ENCODE measurements at places on chromosomes 13 and 19.
A peak's percentile ranks its signal among the peaks of the same experiment; 100 is the strongest.

DNA sequence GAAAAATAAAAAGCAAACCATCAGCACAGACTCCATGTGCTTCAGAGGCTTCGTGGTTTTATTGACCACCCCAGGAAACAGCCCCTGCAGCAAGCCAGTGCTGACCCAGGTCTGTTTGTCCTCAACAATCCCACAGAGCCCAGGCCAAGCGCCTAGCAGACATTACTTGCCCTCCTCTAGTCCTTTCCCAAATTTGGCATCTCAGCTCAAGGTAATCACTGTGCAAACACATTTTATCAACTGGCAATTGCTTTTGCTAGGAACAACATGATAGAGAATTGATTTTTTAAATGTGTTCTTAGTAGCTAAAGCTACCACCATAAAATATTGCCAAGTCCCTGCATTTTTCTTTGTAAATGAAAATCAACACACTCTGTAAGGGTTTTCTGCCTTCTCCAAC, 121.8 kb downstream of the STOML3 start:
- DNase-seq, result no peak

GRCh38 chr13:98267080-98267912, 90.2 kb upstream of the RNF113B start:
- DNase-seq, result no peak

DNA sequence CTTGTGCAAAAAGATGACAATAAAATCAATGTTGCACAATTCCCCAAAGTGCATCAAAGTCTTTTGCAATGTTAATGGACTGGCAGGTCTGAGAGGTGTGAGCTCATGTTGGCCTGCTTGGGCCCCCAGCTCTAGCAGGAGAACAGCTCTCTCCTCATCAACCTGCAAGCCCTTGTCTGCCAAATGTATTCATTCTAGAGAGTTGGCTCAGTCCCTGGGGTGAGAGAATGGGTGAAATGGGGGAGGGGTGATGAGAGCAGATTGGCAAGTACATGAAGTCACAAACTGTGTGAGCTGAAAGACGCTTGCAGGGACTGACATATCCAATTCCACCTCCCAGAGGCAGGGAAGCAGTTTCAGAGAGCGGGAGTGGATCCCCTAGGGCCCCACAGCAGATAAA, 465.1 kb upstream of the ZNF507 start:
- DNase-seq, result no peak

DNA sequence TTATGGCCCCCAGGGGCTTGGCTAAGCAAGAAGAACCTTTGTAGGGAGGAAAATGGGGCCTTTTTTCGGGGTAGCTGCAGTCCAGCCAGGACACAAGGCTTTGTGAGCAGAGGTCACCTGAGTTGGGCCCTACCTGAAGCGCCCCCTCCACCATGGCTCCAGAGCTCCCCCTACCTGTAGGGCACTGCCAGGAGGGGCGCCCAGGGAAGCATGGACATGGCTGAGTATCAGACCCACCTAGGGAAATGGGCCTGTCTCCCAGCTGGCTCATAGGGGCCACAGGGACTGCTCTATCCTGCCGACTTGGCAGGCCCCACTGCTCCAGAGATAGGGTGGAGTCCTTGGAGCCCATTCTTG, 9.0 kb upstream of the CEBPA start:
- no peak for DNase-seq

DNA sequence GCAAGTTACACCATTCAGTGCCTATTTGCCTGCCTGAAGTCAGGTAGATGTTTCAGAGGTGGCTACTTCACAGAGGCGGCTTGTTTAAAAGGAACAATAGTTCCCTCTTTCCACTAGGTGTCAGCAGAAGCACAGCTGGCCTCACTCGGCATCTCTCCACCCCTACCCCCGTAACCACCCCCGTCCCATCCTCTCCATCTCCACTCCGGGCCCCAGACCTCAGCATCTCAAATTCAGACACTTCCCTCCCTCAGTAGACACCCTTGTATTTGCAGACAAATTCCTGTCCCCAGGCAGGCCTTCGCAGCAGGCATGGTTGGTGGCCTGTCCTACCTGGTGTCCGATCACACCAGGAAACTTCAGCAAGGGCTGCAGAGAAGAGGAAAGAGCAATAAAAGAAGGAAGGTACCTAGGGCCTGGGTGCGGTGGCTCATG, 9.1 kb upstream of the DPP9 start:
- no peak for DNase-seq

GRCh38 chr19:8504171-8504570, 1.7 kb upstream of the PRAM1 start:
- no peak for DNase-seq

- no peak for DNase-seq
These were observed 89.5 kb downstream of the SPRY2 start for GRCh38 chr13:80251403-80251802.

GRCh38 chr13:97257228-97257755, 35.2 kb downstream of the MBNL2 start:
- no peak for DNase-seq

DNA sequence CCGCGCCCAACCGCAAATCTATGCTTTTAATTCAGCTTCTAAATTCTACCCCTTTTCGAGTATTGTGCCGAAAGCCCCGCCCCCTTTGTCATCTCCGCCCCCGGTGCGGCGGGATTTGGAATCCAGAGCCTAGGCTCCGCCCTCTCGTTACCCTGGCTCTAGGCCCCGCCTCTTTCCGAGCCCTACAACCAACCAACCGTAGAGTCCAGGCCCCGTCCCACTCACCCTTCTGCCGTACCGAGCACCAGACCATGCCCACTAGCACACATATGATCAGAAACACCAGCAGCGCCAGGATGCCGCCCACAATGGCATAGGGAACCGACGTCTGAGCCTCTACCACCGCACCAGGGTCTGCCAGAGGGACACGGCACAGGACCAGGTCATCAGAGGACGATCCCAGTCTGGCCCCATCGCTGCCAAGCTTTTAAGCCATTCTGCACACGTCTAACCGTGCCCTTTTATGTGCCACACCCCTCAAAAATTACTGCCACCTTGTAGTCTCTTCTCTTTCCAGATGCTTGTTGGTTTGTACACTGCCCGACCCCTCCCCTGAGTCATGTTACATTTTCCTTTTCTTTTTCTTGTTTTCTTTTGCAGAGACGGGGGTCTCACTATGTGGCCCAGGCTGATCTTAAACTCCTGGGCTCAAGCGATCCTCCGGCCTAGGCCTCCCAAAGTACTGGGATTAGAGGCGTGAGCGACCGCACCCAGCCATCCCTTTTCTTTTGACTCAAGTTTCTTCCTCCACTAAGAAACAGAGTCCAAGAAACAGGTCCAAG, 4.7 kb upstream of the ZNF428 start:
- DNase-seq, result no peak

DNA sequence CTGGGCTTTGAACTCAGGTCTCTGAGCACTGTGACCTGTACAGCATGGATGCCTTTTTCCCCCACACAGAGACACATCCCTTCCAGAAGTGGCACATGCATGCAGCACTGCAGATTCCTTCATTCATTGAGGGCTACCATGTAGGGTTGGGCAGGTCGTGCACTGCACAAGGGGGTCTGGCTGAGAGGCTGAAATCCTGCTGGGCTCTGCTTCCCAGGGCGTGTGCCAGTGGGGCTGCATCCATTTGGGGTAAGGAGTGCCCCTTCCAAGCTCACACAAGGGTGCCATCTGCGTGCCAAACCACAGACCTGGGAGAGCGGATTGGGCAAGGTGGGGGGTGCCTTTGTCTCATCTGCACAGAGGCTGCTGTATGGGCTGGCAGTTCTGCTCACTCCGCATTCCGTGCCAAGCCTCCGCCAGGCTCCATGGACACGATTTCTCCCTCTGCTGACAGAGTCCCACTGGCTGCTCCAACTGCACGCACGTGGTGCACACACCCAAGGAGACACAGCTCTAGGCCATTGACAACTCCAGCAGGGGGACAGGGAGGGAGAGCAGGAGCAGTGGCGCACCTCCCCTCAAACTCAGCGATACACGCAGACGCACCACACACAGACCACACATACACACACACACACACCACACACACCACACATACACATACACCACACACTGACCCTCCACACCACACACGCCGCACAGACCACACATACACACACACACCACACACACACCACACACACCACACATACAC, 4.5 kb upstream of the SHISA7 start:
- no peak for DNase-seq

GRCh38 chr19:34664168-34664567, 12.8 kb downstream of the SCGB2B2 start:
- no peak for DNase-seq

- no peak for DNase-seq
These were observed 447.7 kb downstream of the GPC6 start for GRCh38 chr13:93674337-93674755.

DNA sequence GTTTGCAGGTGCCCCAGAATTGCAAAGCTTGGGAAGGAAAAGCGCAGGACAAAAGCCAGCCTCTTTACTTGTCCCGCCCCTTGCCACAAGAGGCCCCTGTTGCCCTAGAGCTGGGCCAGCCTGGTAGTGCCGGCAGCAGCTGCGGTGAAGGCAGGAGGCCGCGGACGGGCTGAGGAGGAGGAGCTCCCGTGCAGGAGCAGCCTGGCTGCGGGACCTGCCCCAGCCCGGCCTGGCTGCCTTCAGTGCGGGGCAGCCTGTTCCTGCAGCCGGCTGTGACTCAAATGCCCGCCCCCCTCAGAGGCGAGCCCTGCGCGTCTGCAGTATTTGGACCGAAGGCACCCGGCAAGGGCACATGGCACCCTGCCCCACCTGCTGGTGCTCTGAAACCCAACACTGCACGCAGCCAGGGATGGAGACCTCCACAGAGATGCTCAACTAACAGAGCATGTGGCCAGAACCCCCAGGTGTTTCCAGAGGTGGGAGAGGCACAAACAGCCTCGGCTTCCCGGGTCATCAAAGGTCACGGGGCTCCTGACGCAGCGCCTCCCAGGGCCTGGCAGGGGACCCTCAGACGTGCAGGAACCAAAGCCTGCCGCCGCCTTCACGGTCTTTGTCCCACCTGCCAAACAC, 29.7 kb downstream of the NAXD start:
- no peak for DNase-seq

- no peak for DNase-seq
These were observed 134.9 kb upstream of the SPACA7 start for GRCh38 chr13:112241288-112241687.

DNA sequence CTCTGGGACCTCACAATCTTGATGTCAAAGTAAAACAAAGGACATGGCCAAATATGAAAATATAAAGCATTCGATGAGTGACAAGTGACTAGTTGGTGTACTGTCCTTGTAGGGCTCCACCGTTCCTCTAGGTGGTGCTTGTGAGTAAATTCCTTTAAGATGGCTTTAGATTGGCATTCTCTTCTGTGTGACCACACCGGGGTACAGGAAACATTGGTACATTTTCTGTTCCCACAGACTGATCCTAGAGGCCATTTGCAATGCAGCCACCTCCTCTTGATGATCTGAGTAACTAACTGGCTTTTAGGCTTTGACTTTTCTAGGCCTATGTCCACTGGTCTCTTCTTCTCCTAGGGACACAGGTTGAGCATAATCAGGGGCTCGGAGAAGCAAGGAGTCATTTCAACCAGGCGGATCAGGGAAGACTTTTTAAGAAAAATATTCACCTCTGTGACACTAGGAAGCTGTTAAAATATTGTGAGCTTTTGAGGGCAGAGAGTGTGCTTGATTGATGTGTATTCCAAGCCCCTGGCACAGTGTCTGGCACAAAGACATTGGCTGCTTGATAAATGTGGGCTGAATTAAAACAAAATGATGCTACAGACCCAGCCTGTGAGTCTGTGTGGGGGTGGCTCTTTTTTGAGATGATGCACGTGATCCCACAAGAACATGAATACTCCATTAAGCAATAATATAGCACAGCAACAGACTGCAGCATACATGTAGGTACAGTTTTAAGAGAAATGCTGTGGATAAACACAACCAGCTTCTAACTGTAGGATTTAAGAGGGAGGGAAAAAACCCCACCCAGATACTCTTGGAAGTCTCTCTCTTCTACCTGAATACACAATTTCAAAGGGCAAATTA, 21.0 kb downstream of the EPSTI1 start:
- DNase-seq, result no peak

DNA sequence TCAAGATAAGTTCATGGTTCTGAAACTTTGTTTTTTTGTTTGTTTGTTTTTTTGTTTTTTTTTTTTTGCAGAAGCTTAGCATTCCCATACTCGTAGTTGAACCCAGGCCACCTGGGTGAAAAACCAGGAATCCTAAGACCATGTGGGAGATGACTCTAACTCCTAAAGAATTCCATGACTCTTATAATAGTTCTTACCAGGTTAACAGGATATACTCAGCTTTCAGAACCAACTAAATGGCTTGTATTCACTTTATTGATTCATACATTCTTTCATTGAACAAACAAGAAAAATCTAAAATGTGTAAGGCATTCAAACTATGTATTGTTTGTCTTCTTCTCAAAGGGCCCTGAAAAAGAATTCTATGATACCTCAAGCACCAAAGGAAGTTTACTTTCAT, 40.5 kb upstream of the KLF5 start:
- DNase-seq, result peak; percentile 15

DNA sequence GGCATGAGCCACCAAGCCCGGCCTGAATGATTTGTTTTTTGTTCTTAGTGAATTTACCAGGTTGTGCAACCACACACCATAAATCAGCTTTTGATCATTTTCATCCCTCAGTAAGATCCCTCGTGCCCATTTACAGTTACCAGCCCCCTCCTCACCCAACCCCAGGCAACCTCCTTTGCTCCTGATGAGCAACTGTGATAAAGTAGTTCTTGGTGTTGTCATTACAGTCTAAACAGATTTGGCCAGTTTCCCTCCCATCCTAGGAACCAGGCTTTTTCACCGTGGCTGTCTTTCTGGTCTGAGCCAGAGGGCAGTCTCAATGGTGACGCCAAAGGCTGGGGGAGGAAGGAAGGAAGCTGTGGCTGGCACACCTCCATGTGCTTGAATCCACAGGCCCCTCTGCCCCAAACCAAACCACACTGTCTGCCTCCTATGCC, 61.2 kb upstream of the WDFY2 start:
- no peak for DNase-seq

- no peak for DNase-seq
These were observed 446.1 kb downstream of the FGF14 start for GRCh38 chr13:101955764-101956163.

GRCh38 chr19:43631491-43631890, 8.2 kb downstream of the CADM4 start:
- DNase-seq, result no peak

DNA sequence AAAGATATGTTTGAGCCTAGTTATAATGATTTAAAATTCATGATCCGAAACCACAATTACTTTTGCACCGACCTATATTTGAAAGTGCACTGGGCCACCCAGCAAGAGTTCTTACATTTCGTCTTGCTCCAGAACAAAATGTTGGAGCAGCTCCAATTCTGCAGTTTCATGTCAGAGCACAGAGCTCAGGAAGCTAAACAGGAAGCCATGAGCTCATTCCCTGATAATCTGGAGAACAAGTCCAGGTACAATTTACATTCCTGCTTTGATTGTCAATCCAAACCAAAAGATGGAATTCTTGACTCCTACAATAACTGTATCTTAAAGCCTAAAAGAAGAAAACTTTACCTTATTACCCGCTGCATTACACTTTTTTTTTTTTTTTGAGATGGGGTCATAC, 131.8 kb downstream of the KCTD12 start:
- no peak for DNase-seq

GRCh38 chr19:19345232-19345631, 24.6 kb downstream of the MAU2 start:
- DNase-seq, result no peak

GRCh38 chr13:79044415-79044814, 361.6 kb downstream of the RBM26 start:
- no peak for DNase-seq
